ENCODE measurements at places on chromosomes 2 and 18. TPM values are rescaled to one million over a fixed set of nuclear protein-coding genes. Genes with fewer than 3 reads are reported as not detected.

The OR6B2 gene
- not detected for total RNA-seq

The AAK1 gene
- 37.9 TPM for total RNA-seq

The CTNNA2 gene
- total RNA-seq = 0.16 TPM

The NYAP2 gene
- total RNA-seq = not detected

The RAB31 gene
- 32.4 TPM for total RNA-seq

The SAP130 gene
- total RNA-seq = 10.4 TPM

The KIF5C gene
- 2.7 TPM for total RNA-seq

The TOGARAM2 gene
- 0.33 TPM for total RNA-seq

The GKN2 gene
- not detected for total RNA-seq

The MITD1 gene
- total RNA-seq = 23.6 TPM

The GNLY gene
- 2.1 TPM for total RNA-seq

The NCKAP5 gene
- 1.1 TPM for total RNA-seq

The ZNF638 gene
- total RNA-seq = 290 TPM

The ACSL3 gene
- 74.4 TPM for total RNA-seq

The STAT4 gene
- total RNA-seq = 5.9 TPM

The CAPN14 gene
- total RNA-seq = 0.16 TPM

The ZDBF2 gene
- total RNA-seq = 14.9 TPM

The TMEM163 gene
- 1.5 TPM for total RNA-seq

The MYO7B gene
- total RNA-seq = 2.3 TPM

The TRAPPC12 gene
- total RNA-seq = 52.5 TPM

The MC4R gene
- total RNA-seq = not detected

The ALPG gene
- total RNA-seq = not detected

The TAF4B gene
- total RNA-seq = 16.8 TPM

The SOX11 gene
- total RNA-seq = not detected

The COL3A1 gene
- 303 TPM for total RNA-seq

The IL36B gene
- total RNA-seq = not detected

The CD226 gene
- 2.1 TPM for total RNA-seq

The METTL8 gene
- 26.9 TPM for total RNA-seq

The SLC4A5 gene
- 9.2 TPM for total RNA-seq

The FSHR gene
- total RNA-seq = not detected

The MTLN gene
- 88.3 TPM for total RNA-seq

The GPBAR1 gene
- 5.2 TPM for total RNA-seq

The CHPF gene
- total RNA-seq = 58.9 TPM

The TWIST2 gene
- total RNA-seq = 38.2 TPM

The LYPD1 gene
- total RNA-seq = 1.9 TPM

The TYMS gene
- total RNA-seq = 1.3 TPM

The OSR1 gene
- total RNA-seq = 34.1 TPM

The SKOR2 gene
- total RNA-seq = not detected

The SPP2 gene
- not detected for total RNA-seq

The VIL1 gene
- under 0.01 TPM for total RNA-seq

The PDCL3 gene
- 14.4 TPM for total RNA-seq

The RAX gene
- not detected for total RNA-seq

The CRYGB gene
- total RNA-seq = not detected

The DYSF gene
- total RNA-seq = 15.7 TPM

The LRRC30 gene
- not detected for total RNA-seq

The RND3 gene
- 98.0 TPM for total RNA-seq

The AQP12B gene
- not detected for total RNA-seq

All from breast epithelium (tissue), 4 donors.